ENCODE measurements at places on chromosomes 6 and 20.

GRCh38 chr6:45494416-45495135, 116.8 kb upstream of the SUPT3H start:
- no peak for DNase-seq

DNA sequence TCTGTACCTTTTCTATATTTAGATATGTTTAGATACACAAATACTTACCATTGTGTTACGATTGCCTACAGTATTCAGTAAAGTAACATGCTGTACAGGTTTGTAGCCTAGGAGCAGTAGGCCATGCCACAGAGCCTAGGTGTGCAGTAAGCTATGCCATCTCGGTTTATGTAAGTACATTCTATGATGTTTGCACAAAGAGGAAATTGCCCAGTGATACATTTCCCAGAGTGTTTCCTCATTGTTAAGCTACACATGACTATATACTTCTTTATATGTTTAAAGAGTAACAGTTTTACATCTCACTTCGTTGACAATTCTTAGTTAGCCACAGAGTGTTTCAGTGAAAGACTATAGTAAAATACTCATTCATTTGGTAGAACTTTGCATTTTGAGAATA, 51.5 kb downstream of the SLC35F1 start:
- DNase-seq, result no peak

- DNase-seq, result no peak
Measured at GRCh38 chr6:311679-312220, 19.5 kb downstream of the DUSP22 start.

DNA sequence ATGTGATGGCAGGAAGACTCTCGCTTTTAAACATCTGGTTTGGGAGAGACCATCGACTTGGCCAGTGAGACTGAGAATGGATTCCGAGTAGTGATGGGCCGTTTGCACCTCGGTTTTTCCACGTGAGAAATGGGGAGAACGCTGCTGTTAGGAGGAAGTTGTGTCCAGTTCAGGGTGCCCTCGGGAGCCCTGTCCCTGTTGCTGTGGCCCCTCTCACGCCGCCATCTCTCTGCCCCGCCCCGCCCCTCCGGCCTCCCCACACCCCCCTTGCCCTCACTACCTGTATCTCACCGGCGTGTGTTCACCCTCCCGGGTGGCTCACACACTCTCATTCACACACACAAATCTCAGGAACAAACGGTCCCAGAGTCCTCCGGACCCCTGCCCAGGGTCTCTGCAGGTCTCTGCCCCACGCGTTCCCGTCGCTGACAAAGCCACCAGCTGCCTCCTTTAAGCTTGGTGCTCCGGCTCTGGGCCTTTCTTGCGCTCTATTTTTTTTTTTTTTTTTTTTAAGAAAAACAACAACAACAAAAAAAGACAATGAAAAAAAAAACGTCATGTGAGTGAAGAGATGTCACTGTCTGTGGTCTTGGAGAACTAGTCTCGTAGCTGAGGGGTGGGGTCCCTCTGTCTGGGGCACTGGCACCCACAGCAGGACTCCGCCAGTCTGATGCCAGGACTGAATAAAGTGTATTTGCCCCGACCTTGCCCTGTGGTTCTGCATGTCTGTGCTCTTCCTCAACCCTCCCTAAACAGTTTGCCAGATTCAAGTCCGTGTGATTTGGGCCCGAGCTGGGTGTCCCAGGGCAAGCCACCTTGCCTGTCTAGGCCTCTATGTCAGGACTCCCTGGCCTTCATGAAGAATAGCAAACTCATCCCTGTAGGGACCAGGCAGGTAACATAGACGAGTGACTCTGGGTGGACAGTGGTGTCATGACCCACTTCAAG, 2.9 kb downstream of the SOX12 start:
- DNase-seq, result no peak

- DNase-seq, result no peak
Measured at GRCh38 chr6:126107475-126108166, 121.3 kb downstream of the TRMT11 start.

DNA sequence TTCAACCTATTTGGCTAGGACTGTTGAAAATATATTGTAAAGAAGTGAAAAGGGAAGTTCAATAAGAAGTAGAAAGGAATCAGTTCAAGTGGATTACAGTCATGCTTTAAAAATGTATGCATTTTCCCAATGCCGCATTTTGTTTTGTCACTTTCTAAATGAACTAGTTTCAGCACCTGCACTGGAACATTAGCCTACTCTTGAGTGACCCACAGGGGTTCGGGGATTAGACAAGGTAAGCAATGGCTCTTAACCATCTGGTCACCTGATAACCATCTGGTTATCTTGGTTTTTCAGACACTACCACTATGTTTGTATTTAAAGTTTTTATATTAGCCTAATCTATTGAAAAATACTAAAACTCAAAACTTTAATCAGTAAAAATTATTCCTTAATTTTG, 97.6 kb downstream of the CD164 start:
- no peak for DNase-seq

- DNase-seq, result no peak
Measured at GRCh38 chr20:9926476-9926875, 87.6 kb upstream of the PAK5 start.

DNA sequence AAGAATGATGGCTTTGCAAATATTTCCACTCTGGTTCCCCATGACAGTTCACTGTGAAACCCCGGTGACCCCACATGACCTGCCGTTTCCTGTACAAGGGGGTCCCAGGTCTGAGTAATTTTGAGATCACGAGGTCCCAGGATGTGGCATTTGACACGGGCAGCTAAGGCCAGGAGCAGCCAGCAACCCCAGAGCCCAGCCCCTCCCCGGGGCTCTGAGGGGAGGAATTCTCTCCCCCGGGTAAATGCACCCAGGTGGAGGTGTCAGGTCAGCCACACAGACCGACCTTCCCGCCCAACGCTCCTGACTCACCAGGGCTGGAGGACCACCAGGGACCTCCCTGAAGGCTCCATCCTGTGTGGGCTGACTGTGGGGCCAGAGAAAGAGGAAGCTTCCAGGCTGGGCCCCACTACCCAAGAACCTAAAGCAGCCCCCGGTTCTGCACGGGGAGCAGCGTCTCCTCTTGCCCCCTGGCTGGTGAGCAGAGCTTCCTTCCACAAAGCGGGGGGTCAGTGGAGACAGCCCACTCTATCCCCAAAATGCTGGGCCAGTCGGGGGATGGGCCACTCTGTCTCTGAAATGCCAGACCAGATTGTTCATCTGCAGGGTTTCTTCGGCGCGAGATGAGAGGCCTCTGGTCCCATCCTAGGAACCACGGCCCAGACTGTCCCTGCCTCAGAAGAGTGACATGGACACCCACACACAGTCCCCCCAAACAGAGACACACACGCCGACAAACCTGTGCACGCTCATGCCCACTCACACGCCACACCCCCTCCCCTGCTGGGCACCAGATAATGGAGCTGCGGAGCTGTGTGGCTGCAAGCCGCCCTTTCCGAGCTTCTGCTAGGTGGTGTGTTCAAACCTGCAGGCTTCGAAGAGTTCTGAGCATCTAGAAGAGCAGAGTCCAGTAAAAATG, 23.4 kb upstream of the SLCO4A1 start:
- no peak for DNase-seq

DNA sequence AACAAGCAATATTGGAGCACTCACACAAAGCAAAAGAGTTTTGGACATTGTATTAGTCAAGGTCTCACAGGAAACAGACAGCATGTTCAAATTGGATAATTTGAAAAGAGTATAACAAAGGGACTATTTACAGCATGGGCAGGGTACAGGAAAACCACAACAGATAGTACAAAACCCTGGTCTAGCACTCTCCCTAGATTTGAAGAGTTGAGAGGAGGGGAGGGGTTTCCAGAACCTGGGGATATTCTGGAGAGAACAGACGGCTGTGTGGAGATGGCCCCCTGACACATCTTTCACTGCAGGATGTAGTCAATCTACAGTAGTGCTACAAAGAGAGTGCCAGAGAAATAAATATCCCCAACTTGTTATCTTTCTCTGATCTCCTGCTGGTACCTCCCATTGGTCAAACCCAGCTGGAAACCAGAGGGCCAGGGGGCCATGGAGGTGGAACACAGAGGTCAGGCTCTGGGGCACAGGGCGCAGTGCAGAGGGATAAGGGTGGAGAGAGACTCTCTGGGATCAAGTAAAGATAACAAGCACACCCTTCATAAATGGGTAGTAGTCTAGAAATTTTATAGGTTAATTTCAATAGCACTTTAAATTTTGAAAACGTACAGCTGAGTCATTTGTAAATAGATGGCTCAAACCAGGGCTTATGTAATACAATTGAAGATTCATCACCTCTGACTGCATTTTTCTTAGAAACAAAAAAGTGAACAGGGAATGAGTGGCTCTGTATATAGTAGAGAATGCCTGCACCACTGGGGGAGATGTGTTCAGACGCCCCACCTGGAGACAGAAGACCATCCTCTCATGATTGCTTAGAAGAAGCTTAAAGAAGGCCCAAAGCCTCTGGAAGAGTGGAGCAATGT, 25.7 kb downstream of the RCAN2 start:
- DNase-seq, result no peak

GRCh38 chr20:36795691-36796090, 22.1 kb upstream of the DSN1 start:
- DNase-seq, result no peak

GRCh38 chr6:109579361-109579760, 96.3 kb upstream of the ZBTB24 start:
- no peak for DNase-seq

DNA sequence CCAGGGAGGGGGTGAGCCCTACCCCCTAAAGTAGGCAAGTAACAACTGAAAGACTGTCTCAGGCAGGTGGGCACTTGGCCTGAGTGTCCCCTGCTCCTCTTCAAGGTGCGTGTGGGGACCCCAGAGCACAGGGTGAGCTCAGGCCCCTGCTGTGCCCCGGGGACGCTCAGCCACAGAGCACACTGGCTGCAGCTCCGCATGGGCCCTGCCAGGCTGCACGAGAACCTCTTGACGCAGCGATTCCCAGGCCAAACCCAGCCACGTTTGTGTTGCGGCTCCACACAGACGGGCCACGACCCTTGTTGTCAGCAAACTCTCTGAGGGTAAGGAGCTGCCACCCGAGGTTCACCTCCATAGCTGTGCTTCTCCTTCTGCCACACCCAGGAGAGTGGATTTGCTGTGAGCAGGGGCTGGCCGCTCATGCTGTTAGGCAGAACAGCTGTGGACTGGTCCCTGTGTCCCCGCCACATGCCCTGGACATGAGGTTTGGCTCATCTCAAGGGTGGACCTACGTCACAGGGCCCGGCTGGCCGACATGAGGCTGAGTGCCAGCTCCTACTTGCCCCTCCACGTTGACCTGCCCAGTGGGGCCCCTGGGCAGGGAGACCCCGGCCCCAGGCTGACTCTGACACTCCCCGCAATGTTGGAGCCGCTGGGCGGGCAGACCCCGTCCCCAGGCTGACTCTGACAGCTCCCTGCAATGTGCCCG, 29.7 kb upstream of the GATA5 start:
- DNase-seq, result no peak

DNA sequence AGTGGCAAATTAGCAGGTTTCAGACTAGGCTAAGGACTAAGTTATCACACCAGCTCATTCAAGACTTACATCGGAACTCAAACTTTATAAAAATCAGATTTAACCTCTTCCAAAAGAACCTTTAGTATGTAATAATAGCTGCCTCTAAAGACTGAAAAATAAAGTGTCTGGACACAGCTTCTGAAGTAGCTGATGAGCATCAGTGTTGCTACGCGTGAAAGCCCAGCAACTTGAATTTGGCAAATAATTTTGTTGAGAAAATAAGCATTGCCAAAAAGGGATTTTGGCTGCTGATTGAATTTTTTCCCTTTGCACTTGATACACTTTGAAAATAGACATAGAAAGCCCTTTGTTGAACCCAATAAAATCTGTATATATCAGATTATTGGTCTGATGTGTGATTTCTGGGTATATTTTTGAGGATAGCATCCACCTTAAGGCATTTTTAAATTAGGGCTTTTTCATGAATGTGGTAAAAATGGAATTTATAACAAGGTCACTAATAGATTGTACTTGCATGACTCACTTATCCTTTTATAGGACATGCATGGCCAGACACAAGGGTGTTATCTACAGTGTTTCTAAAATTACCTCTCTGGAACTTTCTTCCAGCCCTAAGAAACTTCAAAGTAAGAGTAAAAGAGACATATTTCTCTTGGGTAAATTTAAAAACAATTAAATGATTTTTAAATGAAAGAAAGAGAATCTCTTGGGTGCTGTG, 350.4 kb downstream of the TENT5A start:
- no peak for DNase-seq

GRCh38 chr6:9717568-9717967, 697.3 kb downstream of the TFAP2A start:
- no peak for DNase-seq

GRCh38 chr6:28212510-28213212, 12.4 kb upstream of the ZSCAN9 start:
- DNase-seq, result no peak

DNA sequence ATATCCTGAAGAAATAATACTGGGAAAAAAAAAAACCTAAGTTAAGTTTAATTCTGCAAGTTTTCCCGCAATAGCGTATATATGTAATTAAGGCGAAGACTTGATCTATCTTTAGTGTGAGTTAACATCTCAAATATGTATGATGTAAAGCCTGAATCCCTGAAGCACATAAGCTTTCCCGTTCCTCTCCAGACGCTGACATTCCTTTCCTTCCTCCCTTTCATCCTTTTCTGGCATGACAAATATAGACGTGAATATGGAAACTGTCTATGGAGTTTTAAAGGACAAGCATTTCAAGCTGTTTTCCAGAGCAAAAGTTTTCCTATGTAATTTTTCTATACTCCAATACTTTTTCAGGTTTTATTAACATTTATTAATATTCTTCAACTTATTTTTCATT, 637.0 kb downstream of the COL12A1 start:
- DNase-seq, result no peak

DNA sequence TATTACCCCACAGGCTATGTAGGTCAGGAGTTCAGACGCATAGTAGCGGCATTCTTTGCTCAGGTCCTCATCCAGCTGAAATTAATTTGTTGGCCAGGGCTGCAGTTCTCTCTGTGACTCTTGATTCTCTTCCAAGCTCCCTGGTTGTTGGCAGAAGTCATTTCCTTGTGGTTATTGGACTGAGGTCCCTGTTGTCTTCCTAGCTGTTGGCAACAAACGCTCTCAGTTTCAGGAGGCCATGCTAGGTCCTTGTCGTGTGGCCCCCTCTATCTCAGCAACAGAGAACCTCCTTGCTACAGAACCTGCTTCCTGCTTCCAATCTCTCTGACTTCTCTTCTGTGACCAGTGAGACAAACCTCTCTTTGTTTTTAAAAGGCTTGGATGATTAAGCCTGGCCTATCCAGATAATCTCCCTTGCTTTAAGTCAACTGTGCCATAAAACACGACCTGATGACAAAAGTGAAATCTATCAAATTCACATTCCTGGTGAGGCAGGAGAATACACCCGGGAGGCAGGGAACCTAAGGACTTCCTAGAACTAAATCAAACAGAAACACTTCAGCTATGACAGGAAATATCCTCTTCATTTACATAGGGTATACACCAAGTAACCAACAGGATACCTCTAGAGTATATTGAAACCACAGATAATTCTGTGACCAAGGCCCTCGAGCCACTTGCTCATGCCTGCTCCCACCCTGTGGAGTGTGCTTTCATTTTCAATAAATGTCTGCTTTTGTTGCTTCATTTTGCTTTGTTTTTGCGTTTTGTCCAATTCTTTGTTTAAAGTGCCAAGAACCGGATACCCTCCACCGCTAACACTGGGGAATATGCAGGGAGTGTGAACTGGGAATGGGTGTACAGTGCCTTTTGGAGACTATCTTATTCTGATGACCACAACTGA, 196.0 kb downstream of the BTBD3 start:
- DNase-seq, result no peak

GRCh38 chr20:7693761-7694160, 246.5 kb downstream of the HAO1 start:
- no peak for DNase-seq

Measured in stimulated activated CD4-positive, alpha-beta T cell treated with anti-CD3 and anti-CD28 coated beads, TNF-alpha, amount 100 ng/mL, for 48 hours (primary cell).